ENCODE measurements at places on chromosomes 3 and 15.

DNA sequence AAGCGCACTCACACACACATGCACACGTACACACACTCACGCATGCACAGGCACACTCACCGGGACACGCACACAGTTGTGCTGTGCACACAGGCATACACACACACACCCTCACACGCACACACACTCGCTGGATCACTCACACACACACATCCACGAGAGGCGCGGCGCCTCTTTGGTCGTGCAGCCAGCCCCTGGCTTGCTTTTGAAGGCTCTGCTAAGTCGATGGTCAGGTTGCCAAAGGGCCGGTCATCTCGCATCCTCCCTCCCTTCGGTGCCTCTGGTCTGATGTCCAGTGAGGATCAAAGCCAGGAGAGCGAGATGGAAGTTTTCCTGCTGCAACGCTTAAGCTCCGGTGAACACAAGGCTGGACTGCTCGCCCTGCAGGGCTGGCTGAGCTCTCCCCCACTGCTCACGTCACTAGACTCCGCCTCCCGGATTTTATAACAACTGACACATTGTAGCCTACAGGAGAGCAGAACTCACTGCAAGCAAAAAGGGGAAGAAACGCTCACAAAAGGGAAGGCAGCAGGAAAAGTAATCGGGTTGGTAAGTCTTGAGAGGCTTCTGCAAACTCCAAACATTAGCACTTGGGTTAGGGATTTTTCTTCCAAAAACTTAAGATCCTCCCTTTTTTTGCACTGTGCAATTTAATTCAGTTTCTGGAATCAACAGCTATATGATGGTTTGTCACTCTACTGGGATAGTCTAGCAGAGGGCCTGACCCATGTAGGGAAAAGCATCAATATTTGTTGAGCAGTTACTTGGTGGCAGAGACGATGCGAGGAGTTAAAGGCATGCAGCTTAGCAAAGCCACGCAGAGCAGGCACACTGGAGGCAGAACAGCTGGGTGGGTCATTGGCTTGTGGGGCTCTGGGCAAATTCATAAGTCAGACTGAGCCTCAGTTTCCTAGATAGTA lies at the start of gene SRGAP3:
SRGAP3 (minus strand) TSS at position 374 of the 920 bp plus-strand sequence. CDS start 695 bp downstream, outside the sequence.
- DNase-seq, result no peak

- DNase-seq, result no peak
Measured at GRCh38 chr3:21751886-21752285, 876 bp upstream of the ZNF385D start.

DNA sequence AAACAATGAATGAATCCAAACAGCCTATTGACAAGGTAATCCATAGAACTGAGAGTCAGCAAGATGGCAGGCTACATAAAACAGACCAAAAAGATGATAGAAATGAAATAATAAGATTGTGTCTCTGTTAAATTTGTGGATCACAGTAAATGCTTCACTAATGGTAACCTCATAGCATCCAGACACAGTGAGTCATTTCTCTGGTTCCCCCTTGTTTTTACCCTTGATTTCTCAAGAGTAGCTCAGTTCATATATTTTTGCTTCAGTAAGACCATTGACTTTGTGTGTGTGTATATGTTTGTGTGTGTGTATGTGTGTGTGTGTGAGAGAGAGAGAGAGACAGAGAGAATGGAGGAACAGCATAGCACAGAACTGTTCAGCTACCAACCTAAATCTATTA lies 546.9 kb downstream of the RBMS3 start:
- no peak for DNase-seq

- no peak for DNase-seq
Measured at GRCh38 chr15:88624156-88624970, 3.2 kb downstream of the AEN start.

GRCh38 chr15:60212536-60212935 lies 185.2 kb downstream of the ANXA2 start:
- DNase-seq, result no peak

- no peak for DNase-seq
Measured at GRCh38 chr3:146104068-146104467, 56.9 kb downstream of the PLOD2 start.

DNA sequence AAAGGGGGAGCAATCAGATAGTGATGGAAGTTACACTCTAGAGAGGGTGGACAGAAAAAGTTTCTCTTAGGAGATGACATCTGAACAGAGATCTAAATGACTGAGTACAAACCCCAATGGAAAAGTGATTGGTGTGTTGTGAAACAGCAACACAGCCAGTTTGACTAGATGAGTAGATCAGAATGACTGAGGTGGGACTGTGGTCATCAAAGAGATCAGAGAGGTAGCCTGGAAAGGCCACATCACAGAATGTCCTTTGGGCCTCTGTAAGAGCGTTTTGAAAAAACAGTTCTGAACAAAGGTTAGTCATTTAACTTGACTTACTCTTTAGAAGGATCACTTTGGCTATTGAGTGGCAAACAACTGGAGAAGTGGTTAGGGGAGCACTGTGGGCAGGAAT lies 10.6 kb downstream of the LRRC58 start:
- DNase-seq, result no peak

DNA sequence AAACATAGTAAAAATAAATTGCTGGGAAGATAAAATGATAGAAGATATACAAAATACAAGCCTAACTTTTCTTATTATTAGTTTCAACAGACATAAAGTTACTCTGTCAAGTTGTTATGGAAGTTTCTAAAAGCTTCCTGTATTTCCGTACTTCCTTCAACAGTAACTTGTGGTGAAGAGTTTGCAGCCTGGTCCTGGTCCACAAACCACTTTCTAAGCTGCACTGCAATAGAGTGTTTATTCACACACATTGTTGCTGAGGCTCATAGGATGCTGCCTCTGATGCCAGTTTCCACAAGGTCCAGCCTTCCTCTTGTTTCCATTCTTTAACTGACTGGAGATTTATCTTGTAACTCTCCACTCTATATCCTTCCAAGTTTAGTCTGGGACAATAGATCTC lies 39.4 kb upstream of the KY start:
- no peak for DNase-seq

DNA sequence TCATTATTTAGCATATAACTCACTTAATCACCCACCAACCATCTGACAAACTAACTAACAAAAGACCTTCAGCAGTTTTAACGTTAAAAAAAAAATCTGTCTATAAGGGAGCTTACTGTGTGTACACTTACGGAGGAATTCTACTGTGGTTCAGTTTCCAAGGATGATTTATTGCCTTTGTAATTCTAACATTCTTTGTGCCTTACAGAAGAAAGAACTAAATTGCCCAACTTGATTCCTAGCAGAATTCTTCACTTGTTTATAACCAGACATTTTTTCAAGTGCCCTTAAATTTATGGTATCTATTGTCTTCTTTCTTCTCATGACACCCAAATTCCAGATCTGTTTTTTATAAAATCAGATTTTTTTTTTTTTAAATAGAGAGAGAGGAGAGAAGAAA lies 119.7 kb upstream of the IGSF10 start:
- no peak for DNase-seq

DNA sequence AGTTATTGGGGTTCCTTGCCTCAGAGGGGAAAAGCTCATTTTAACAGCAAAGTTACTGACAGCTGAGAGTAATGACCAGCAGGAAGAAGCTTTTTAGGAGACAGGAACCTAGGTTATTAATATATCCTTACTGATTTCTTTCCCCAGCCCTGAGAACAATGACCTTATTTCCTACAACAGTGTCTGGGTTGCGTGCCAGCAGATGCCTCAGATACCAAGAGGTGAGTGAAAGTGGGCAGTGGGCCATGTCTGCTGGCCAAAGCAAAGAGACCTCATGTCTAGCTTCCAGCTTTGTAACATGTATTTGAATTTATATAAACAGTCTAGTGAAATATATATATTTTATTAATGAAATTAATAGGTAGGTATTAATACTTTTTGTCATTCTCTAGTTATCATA lies 5.0 kb downstream of the CCNDBP1 start:
- no peak for DNase-seq

DNA sequence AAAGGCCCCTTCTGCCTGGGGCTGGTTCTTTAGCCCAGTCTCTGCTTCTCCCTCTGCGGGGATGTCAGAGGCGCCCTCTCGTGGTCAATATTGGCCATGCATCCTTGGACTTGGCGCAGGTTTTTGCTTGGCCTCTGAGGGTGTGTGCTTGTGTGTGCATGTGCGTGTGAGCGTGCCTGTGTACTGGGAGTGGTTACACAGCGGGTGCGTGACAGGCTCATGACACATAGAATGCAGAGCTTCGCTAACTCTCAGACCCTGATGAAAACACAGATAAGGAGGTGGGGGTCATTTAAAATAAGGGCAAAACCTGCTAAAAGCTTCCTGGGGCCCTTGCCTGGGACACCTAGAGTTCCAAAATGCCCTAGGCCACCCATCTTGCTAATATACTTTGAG lies 160.9 kb downstream of the SMAD6 start:
- DNase-seq, result no peak

- no peak for DNase-seq
Measured at GRCh38 chr3:71629289-71629688, 45.8 kb upstream of the FOXP1 start.

DNA sequence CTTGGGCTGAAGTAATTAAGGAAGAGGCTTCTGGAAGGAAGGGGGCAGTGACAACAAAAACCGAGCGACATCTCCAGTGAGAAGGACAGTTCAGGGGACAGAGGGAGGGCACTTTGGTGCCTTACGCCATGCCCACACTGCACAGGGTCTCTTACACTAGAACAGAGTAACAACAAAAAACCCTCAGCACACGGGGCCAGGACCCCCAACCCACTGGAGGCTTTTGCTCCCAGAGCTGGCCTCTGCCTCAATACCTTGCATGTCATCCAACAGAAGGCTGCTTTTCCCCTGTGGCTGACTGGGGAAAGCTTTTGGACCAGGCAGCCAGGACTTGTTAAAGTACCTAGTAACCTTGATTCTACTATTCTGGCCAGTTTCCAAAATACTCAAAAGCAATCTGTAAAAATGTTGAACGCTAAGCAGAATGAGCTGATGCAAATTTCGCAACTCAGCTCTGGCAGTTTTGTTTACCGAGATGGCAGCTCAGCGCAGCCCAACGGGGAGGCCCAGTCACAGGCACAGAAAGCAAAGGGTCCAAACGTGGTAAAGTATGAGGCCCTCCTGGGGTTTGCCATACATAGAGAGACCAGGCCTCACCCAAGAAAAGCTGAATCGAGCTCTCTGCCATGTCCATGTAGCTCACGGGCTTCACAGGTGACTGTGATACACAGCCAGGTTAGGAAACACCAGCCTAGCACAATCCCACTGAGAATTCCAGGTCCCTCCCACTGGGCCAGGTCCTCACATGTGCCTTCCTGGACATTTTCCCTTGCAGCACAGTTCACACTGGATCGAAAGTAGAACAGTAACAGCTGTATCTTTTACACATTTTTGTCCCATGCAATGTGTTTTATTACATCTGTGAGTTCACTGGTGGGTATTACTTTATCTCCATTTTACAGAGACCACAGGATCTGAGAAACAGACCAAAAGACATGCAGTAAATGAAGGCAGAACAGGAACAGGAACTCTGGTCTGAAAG lies 6.0 kb downstream of the CHCHD4 start:
- DNase-seq, result no peak

GRCh38 chr3:51434746-51435327 lies 43.8 kb downstream of the RBM15B start:
- no peak for DNase-seq

DNA sequence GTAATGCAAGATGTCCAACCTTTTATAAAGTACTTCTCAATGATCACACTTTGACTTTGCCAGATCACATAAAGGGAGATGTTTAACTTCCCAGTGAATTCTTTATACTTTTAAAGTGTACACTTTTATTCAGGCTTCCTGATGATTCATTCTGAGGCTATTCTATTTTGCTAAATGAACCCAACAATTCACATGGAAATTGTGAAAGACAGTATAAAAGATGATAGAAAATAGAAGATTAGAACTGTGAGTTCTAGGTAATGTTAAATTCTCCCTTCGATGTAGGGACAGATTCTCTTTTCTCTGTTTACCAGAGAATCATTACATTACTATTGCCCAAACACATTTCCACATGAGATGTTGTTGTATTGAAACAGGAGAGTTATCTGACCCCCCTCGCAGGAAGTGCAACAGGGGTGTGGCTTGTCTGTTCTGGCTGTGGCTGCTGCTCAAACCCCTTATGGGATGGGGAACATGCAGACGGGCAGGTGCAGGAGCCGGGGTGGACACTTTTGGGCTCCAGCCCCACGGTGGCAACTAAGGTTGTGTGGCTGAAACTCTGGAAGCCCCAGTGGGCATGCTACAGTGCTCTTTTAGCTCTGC lies 131.3 kb upstream of the LRTM1 start:
- no peak for DNase-seq

GRCh38 chr3:46221938-46222337 lies 13.8 kb upstream of the CCR1 start:
- DNase-seq, result no peak

GRCh38 chr3:46538803-46539442 lies 27.2 kb downstream of the LRRC2 start:
- DNase-seq, result no peak

DNA sequence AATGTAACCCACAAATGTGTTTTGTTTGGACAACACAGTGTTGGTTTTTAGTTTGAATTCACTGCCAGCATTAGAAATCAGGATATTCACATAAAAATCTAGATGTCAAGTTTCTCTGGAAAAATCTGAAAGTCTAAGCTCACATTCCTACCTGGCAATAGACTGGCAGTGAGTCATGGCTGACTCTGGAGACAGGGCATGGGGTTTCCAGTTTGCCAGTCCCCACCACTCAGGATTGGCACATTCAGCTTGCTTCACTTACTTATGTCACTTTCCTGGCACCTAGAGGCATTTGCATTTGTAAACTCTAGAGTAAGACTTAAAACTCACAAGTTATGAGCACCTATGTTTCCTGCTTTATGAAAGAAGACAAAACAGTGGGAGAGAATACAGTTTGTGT lies 19.1 kb upstream of the SEC61A1 start:
- no peak for DNase-seq

DNA sequence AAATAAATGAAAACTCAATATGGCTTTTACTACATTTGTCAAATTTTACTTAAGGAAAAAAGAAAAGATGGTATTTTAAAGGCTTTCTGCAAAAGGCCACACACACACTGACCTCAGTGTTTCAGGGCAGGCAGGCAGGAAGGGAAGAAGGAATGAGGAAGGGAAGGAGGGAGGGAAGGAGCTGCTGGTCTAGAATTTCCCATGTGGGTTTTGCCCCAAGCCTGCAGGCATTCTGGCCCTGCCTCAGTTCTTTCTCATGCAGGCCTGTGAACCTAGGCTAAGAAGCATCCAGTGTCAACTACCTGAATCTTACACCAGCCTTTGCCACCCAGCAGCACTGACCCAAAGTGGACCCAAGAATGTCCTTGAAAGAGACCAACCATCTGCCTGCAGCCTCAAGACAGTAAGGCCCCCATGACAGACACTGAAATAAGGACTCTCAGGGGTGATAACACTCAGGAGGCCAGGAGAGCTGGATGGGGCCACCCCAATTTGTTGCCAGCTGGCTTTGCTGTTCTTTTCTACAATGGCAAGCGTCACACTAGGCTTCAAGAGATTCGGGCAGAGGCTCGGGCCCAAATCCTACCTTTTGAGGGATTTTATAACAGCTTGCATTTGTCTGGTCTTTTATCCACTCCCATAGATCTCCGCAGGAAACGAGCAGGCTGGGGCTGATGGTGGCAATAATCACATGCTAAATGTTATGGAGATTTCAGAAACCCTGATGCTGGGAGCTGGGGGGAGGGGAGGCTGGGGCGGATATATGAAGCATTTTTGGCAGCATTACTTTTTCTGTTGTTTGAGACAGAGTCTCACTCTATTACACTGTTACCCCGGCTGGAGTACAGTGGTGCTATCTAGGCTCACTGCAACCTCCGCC lies 51.4 kb downstream of the XXYLT1 start:
- DNase-seq, result no peak
